NCI-H748 treated with DMSO at 0.1 percent for 48 hours (cell line): ENCODE measurements at places on chromosomes 7 and 10.

DNA sequence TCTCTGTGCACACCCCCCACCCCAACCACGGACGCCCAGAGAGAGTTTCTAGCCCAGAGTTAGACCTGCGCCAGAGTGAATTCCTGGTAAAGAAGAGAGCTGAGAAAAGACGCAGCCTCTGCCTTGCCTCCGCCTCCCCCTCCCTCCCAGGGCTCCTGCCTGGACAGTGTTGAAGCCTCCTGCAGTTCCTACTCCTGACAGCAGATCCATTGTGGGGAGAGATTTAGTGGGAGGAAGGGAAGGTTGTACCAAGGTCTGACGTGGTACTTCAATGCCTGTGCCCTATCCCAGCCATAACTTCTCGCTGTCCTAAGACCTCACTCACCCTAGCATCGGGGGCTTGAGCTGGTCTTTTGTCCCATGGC lies 952 bp downstream of the SRRM3 start:
- no peak for DNase-seq

GRCh38 chr7:35331730-35332678 lies 78.1 kb upstream of the TBX20 start:
- no peak for DNase-seq

GRCh38 chr7:118420888-118421287 lies 196.4 kb downstream of the ANKRD7 start:
- DNase-seq: no peak

- no peak for DNase-seq
Measured at GRCh38 chr7:26309089-26309488, 17.4 kb downstream of the SNX10 start.

DNA sequence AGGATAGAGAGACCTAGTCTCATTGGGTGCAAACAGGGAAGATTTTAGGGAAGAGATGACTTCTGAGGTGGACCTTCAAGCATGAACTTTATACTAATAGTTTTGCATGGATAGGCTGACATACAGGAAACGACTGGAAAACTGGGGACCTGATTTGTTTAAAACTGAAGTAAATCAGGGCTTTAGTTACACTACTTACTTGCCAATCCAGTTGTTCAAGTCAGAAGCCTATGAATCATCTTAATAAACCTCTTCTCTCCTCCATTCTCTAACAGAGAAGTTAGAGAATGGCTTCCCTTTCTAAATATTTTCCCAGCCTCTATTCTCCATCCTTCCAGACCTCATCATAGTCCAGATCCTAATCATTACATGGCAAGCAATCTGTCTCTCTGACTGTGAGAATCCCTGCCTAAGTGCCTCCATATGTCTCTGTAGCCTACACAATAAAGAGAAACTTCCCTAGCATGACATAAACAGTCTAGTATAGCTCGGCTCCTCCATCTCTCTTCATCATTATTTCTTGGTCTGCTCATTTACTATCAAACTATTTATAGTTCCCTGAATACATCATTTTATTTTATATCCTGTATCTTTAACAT lies 55.8 kb downstream of the PRKG1 start:
- no peak for DNase-seq
